ENCODE measurements at places on chromosomes 13 and 19.

DNA sequence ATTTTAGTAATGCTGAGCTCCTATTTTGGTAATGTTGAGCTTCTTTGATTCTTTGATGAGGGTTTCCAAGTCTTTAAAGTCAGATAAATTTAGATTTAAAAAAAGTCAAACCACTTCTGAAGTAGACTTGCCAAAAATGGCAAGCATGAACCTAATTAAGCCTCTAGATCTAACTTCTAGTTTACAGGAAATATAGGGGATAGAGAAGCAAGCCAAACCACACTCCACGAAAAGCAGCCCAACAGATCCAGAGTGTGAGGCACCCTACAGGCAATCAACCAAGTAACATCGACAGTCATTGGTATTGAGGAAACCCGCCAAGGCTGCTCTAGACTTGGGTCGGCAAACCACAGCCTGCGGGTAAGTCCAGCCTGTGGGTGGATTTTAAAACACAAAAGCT is 3.7 kb downstream of the GGACT start:
- DNase-seq, result no peak

DNA sequence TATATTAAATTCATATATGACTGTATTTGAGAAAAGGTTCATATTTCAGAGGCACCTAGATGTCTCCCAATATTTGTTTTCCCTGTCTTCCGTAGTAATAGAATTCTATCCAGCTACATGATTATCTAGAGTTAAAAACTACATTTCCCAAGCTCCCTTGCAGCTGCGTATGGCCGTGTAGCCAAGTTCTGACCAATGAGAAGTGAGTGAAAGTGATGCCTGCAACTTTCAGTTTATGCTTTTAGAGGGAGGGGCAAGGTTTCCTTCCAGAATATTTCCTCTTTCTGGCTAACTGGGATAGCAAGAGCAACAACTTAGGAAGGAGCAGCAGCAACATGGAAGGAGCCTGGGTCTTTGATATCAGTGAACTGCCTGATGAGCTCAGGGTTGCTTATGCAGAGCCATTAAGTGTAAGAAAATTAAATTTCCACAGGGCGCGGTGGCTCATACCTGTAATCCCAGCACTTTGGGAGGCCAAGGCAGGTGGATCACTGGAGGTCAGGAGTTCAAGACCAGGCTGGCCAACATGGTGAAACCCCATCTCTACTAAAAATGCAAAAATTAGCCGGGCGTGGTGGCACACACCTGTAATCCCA is 23.2 kb upstream of the CYP2A13 start:
- peak; percentile 21 for DNase-seq

GRCh38 chr19:3673506-3674439 is 26.5 kb downstream of the PIP5K1C start:
- no peak for DNase-seq

GRCh38 chr13:45231722-45232121 is 30.9 kb upstream of the KCTD4 start:
- DNase-seq, result no peak

DNA sequence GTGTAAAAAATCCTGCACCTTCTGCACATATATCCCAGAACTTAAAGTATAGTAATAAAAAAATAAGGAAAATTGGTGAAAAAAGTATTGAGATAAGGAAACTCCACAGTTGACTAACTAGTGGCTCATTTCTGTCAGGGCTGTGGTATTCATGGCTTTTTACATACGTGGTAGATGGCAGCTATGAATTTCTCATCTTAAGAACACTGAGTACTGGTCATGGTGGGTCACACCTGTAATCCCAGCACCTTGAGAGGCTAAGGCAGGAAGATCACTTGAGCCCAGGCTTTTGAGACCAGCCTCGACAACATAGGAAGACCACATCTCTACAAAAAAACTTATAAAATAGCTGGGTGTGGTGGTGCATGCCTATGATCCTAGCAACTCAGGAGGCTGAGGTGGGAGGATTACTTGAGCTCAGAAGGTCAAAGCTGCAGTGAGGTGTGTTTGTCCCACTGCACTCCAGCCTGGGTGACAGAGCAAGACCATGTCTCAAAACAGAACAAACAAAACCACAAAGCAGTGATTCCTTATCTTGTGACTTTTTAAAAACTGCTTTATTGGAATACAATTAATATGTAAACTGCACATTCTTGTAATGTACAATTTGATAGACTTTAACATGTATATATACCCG is 16.8 kb downstream of the SLAIN1 start:
- DNase-seq, result no peak

DNA sequence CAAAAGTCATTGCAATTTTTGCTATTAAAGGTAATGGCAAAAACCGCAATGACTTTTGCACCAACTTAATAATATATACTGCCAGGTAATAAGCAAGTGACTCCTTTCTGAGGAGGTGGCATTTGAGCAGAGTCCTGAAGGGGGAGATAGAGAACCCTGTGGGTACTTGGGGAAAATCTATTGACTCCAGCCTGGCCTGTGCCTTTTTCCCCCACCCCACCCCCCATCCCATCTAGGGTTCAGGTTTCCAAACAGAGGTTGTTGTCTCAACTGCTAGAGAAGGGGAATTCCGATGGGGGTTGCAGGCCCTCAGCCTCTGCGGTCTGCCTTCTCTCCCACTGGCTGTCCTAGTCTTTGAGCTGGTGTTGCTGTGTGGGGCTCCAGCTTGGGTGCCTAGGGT is 11.5 kb downstream of the S1PR2 start:
- peak; percentile 51 for DNase-seq

GRCh38 chr19:1279782-1280341 is 4.5 kb downstream of the FAM174C start:
- peak; percentile 83 for DNase-seq

- no peak for DNase-seq
Measured at GRCh38 chr13:46313432-46314257, 73.4 kb downstream of the RUBCNL start.

DNA sequence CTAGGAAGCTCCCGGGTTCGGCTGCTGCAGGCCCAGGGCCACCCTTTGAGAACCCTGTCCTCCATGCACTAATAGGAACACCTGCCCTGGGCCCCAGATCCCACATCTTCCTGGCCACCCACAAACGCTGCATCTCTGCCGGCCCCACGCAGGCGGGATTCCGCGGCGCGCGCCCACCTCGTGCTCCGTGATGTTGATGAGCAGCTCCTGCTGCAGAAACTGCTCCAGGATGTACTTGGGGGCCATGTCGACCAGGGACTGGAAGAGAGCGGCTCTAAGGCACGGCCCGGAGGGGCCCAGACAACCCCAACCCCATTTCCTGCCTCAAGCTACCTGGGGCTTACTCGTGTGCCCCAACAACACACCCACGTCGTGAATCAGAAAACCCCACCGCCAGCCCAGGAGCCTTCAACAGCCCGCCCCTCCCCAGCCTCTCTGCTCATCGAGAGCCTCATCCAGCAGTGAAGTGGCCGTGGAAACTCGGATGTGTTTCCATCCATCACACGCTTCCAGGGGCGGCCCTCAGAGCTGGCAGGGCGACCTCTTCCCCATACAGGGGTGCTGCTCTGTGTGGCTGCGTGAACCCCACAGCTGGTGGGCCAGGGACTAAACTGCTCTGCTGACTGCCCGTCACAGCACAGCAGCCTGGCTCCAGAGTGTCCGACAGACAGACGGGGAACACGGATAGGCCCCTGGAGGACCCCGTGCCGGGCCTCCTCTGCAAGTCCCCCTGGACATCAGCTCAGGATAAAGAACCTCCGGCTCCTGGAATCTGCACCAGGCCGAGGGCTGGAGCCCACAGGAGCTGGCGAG is 4.2 kb downstream of the POLR2E start:
- DNase-seq, result no peak

DNA sequence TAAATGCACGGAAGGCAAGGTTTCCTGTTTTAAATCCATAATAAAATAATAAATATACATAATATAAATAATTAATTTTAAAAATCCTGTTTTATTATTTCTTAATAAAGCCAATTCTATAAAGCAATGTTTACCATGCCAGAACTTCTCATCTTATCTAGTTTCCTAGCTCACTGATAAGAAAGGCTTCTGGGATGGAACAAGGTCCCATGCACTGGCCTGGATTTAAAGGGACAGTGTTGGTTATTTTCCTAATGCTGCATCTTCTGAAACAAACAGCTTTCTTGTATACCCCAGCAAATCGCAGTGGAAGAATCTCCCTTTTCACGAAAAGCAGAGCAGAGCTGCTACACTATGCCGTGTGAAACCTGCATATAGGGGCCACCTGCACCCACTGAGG is 68.8 kb downstream of the LNX2 start:
- no peak for DNase-seq

GRCh38 chr19:53626976-53627375 is 4.8 kb upstream of the DPRX start:
- DNase-seq, result no peak

DNA sequence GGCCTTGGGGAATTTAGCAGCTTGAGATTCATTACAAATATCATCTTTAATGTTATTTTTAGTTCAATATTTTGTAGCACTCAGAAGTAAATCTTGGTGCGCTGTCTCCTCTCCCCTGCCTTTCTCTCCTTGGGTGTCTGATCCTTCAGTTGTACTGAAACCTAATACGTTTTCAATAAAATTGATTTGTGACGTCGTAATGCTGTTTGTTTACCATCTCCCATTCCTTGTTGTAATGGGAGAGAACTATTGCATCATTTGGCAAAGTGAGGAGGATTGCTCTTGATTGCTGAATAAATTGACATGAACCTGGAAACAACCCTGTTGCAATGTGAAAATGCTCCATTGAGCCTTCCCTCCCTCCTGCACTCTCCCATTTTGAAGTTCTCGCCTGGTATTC is 43.2 kb upstream of the TSHZ3 start:
- DNase-seq, result no peak

GRCh38 chr13:96810104-96810503 is 184.2 kb downstream of the OXGR1 start:
- DNase-seq, result no peak

GRCh38 chr13:41596190-41596589 is 138.8 kb downstream of the RGCC start:
- DNase-seq, result no peak

GRCh38 chr13:70893832-70894231 is 785.6 kb upstream of the KLHL1 start:
- no peak for DNase-seq

DNA sequence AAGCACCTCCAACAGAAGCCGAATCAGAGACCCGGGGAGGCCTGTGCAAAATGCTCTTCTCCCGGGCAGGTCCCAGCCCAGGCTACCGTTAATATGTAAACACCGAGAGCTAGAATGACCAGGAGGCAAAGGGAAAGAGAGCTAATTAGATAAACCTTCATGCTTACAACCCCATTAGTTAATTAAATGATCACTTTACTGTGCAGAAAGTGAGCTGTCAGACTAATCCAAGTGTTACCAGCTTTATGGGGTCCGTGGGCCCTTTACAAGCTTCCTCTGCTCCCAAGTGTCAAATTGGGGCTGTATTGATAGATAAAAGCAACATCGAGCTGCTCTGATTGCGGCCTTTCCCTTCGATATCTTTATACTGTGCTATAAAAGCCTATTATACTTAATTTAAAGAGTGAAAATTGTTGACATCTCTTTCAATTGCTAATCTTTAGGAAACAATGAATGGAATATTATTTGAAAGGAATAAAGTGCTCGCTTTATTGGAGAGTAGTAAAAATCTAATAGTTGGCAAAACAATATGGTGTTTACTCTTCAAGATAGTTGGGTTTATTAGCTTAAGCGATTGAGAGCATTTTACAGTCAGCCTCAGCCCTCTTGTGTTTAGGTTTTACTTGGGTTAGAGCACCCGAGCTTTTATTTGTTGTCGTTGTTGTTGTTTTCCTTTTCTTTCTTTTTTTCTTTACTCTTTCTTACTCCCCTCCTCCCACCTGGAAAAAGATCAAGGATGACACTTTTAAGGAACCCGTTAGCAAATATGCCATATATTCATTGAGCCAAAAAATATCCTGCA is 189.3 kb upstream of the GPR12 start:
- DNase-seq, result no peak

GRCh38 chr13:46490129-46490528 is 62.8 kb upstream of the LRCH1 start:
- DNase-seq, result no peak

DNA sequence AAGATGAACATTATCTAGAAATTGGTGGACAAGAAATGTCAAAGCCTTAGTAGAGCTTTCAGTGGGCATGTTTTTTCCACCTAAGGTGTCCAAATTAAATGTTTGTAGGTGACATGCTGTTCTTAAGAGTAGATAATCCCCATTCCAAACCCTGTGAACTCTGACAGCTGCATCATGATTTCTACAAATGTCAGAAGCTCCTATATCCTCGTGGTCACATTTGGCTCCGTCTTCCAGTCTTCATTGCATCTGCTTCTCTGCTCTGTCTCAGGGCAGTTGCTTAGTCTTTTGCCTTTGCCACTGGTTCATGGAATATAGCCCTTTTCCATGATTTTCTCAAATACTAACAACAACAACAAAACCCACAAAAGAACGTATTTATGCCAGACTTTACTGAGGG is 234.5 kb downstream of the DLEU7 start:
- DNase-seq, result no peak

DNA sequence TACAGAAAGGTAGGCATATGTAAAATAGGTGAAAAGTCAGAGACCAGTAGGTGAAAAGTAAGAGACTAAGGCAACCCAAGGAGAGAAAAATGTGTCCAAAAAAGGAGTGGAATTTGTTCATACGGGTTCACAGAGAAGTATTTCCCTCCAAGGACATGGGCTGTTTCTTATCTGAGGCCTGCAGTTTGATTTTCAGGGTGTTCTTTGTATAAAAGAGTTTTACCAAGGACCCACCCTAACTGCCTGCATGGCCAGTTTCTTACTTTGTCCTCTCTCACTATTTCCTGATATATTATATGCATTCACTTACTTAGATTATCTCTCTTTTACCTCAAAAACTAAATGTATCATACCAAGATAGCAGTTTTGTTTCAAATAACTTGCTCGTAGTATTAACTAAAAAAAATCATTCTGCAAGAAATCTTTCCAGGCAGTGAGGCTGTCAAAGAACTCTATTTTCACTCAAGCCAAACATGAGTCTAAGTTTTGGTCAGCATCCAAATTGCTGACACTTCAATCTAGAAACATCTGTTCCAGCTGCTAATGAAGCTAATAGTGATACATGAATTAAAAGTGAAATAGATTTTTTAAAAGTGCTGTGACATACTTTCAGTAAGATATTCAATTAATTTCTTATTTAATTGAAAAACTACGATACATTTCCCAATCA is 141.4 kb upstream of the SGCG start:
- no peak for DNase-seq

GRCh38 chr13:32917504-32917903 is 98.7 kb upstream of the KL start:
- DNase-seq, result no peak

DNA sequence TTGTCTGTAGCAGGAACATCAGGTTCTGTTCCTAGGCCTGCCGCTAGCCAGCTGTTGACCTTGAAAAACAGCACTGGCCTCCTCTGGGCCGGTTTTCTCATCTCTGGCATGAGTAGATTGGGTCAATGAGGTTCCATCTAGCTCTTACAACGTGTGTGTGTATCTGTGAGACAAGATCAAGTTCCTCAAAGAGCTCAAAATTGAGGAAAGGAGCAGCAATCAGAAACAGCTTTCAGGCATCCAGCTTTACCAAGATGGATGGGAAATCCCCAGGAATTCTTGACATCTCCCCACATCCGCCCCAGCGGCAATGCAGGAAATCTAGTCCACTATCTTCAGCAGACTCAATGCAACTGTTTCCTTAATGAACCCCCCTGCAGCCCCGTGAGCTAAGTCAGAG is 4.9 kb downstream of the FLT1 start:
- no peak for DNase-seq

Data from MCF 10A (cell line).